ENCODE measurements at places on chromosomes 2 and 18. TPM values are rescaled to one million over a fixed set of nuclear protein-coding genes. Genes with fewer than 3 reads are reported as not detected.

OTX1 gene
- not detected for total RNA-seq

GRCh38 chr2:98835831-98836385 lies 100.1 kb downstream of the CRACDL start:
- H3K27ac ChIP-seq, result peak overlapping the region; percentile 79
- no peaks in the 10 kb centered on the region for H3K36me3 ChIP-seq
- DNase-seq, result peak; percentile 57
- no peaks in the 10 kb centered on the region for H3K27me3 ChIP-seq
- peaks cover 29% of the 10 kb centered on the region for H3K4me1 ChIP-seq

DNA sequence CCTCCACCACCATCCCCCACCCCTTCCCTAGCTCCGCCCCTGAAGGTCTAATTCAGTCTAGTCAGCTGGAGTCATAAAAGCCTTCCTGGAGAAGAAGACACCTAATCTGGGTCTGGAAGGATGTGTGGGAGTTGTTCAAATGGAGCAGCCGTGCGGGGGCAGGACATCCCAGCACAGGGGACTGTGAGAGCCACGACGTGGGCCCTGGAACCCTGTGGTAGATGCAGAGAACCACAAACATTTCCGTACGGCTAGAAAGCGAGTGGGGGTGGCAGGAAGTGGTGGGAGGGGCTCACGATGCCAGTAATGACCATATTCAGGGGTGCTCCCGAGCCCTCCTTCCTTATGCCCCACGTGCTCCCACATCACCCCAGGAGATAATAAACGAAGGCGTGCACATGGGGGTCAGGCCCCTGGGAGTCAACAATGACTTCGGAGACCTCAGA lies 20.9 kb upstream of the COL6A3 start:
- H3K4me1 ChIP-seq, result peaks cover 97% of the 10 kb centered on the region
- peak; percentile 91 for DNase-seq
- H3K27ac ChIP-seq, result peak overlapping the region; percentile 95
- H3K4me3 ChIP-seq, result peak overlapping the region; percentile 74
- H3K27me3 ChIP-seq, result no peaks in the 10 kb centered on the region
- peaks cover 18% of the 10 kb centered on the region for H3K36me3 ChIP-seq

IL37 gene
- not detected for total RNA-seq

DNA sequence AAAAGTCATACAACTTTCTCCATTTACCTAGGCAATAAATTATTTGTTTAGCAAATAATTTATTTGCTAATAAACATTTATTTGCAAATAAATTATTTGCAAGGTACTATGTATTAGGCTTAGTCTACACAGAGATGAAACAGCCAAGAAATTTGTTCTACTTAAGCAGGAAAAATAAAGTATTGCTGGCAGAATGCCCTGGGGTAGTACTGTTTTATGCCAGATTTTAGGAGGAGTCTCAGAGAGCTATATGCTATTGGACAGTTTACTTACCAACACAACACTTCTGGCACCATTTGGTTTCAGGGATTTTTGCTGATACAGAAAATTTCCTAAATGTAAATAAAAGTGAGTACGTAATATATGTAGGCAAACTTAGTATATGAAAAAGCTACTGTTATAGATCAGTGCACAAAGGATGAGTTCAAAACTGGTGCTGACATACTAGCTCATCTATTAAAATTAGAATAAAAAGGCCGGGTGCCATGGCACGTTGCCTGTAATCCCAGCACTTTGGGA lies 23.2 kb upstream of the CDKL4 start:
- DNase-seq, result no peak
- H3K36me3 ChIP-seq, result peaks cover 8% of the 10 kb centered on the region
- H3K27ac ChIP-seq, result no peak overlapping the region
- H3K27me3 ChIP-seq, result no peaks in the 10 kb centered on the region
- H3K4me1 ChIP-seq, result peaks cover 10% of the 10 kb centered on the region
